ENCODE measurements at places on chromosomes 2 and 18.
A peak's percentile ranks its signal among the peaks of the same experiment; 100 is the strongest.

- DNase-seq: no peak
These were observed 198.9 kb downstream of the BCL2 start for GRCh38 chr18:63120620-63121019.

GRCh38 chr2:1584051-1584531 is 160.2 kb downstream of the PXDN start:
- no peak for DNase-seq

DNA sequence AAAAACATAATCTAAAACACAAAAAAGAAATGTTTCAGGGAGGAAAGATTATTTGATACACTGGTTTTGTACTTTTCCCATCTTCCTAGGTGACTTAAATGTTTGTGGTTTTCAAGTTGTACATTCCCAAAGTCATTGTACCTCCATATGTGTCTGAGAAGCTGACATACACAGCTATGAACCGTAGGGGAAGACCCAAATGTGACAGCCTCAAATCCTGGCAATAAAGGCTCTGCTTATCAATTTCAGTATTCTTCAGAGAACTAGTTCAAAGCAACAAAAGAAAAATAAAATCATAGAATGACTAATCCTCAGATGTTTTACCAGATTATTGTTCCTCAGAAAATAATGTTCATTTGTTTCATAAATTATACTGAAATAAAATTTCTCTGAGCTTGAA is 2.5 kb downstream of the DYNC2LI1 start:
- no peak for DNase-seq

DNA sequence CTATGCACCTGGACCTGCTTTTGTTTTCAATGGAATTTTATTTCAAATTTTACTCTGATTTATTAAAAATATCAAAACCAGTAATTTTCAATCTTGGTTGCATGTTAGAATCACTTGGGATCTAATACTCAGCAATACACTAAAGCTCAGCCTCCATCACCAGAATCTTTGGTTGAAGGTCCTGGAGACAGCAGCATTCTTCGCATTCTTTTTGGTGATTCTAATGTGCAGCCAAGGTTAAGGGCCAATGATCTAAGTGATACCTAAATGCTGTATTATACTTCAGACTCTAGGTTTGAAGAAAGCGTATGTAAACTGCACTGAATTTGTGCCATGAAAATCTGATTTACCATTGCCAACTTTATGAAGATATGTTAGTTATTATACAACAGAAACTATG is 493.1 kb downstream of the XIRP2 start:
- no peak for DNase-seq

GRCh38 chr2:26993768-26994167 is 23.3 kb downstream of the MAPRE3 start:
- no peak for DNase-seq

GRCh38 chr2:9423922-9424272 is 443 bp downstream of the CPSF3 start:
- no peak for DNase-seq

DNA sequence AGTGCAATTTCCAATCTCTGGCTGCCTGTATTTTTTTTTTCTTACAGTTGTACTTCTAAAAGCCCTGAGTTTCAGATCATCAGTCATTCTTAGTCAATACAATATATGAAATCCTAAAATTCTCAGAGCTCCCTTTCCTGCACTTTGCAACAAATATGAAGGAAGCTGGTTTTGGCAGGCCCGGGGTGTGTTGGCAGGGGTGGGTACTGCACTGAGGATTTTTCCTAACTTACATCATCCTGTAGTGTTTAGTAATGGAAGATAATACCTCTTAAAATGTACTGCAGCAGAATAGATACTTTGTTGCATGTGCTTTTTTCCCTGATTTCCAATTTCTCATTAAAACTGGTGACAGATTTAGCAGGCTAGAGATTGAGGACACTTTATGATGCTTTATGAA is 374.6 kb downstream of the PTH2R start:
- no peak for DNase-seq

- no peak for DNase-seq
These were observed 9.8 kb upstream of the RAB17 start for GRCh38 chr2:237600205-237600846.

DNA sequence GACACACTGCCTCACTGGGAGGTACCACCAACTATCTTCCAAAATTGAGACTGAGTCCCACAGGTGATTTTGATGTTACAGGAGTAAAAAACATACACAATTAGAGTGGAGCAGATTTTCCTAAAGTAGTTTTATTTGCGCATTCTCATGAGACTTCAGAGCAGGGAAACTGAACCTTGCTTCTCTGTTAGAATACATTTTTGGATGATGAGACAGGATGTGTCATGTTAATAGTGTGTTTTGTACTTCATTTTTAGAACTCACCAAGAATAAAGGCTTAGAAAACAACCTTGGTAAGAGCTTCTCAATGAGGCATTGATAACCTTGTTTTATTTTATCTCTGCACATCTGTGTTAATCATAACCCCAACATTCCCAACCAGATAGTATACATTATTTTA is 310.2 kb upstream of the GALNT5 start:
- DNase-seq: no peak

DNA sequence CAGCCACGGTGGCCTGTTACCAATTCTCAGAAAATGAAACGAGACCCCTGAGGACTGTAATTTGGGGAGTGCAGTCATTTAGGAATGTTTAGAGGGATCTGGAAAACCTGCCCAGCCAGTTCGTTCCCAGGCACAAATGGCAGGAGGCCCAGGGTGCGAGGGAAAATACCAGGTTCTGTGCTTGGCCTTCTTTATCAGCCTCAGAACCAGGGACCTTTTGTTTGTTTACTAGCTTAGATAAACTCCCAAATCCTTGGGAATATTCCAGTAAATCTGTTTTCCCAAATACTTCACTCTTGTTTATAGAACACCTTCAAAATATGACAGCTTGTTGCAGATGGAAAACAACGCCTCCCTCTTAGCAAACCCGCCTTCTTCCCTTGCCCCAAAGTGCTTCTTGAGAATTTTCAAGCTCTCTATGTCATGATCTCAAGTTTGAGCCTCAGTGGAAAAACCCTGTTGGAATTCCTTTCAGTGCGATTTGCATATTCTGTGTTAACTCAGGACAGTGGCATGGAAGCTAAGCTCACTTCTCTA is 400.3 kb upstream of the SMIM21 start:
- no peak for DNase-seq

DNA sequence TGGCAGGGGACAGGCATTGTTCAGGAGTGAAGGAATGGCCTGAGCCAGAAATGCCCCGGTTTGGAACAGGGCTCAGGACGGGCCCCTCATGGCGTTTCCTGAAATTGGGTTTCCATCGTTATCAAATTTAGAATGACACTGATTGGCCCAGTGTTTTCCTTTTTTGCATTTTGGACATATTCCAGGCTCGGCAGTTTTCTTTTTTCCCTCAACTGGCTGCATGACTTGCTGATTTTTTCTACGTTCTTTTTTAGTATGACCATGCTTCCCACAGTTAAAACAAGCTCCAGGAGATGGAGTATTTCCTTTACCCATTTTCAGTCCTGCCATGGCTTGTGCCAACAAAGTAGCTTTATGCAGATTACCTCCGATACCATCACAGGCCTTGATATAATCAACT is 20.4 kb upstream of the LYG2 start:
- no peak for DNase-seq

- DNase-seq: no peak
These were observed 65.6 kb downstream of the NRP2 start for GRCh38 chr2:205747829-205748386.

- DNase-seq: no peak
These were observed 32.9 kb upstream of the EHBP1 start for GRCh38 chr2:62672601-62673000.

- DNase-seq: no peak
These were observed 2.0 kb upstream of the TEX44 start for GRCh38 chr2:231590614-231591013.

DNA sequence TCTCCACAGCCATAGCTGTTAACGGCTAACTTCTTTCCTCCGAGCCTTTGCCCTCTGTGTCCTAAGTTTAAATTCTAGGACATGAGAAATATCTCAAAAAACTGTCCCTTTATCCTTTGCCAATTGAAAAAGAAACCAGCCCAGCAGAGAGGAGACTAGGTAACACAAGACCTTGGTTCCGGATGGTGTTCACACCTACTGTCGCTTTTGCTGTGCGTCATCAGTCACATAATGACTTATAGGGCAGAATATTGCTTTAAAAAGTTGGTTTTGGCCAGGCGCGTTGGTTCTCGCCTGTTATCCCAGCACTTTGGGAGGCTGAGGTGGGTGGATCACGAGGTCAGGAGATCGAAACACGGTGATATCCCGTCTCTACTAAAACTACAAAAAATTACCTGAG is 66.2 kb downstream of the SP3 start:
- DNase-seq: no peak

GRCh38 chr2:6831229-6831628 is 34.5 kb downstream of the CMPK2 start:
- no peak for DNase-seq

DNA sequence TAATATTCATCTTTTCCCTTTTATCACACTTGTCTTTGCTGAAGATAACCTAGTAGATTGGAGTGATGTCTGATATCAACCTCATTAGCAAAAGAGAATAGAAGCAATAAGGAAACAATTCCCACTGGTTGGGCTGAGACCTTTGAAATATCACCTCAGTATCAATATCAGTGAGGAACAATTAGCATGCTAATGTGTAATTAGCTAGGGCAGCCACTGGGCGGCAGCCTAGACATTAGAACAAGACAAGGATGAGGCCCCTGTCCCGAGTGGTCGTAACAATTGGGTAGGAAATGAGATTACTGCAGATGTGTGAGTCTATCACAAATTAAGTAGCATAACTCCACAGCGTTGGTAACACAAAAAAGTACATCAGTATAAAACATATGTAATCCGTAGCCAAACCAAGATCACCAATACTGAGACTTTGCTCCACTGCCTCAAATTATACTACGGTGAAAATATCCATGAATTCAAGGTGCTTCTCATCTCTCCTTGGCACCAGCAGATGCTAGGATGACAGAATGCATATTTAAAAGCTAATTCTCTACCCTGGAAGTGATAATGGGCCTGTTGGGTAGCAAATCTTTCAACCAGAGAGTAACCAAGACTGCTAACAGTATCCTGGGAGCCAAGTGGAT is 99.1 kb downstream of the ALPK2 start:
- peak; percentile 52 for DNase-seq

DNA sequence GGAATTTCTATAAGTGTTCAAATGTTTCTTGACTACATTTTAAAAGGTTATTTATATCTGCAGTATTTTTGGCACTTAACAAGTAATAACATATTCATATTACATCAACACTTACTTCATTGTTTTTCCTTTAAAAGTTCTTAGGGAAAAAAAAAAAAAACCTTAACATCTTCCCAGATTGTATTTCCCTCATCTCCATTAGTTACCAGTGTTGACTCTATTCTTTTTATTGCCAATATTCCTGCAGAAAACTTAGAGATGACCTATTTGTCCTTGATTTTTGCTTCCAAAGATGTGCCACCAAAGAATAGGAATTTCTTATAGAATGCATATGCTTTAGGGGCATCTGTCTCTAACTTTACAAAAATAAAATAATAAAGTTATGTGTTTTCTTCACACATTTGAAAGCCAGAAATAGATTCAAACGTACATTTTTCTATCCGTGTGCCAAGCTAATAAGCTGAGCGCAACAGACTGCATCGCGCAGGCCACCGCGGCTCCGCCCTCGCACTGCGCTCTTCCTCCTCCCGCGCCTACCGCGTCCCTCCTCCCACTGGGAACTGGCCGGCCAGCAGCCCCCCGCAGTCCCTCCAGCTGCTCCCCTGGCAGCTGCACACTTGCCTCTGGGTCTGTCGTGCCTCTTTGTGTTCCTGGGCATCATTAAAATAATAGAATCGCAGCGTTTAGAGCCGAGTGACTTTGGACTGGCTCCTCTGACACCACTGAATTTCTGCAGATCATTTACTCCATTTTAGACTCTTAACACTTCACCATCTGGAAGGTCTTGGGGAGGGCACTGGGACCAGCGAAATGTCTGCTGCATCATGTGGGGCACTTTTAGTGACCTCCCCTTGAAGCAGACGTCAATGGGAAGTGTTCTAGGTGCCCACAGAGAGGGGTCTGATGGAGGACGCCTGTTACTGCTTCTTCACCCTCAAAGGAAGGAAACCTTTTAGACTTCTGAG is 21.2 kb upstream of the NAB1 start:
- DNase-seq: no peak

GRCh38 chr2:232587512-232587911 is 37.0 kb downstream of the EIF4E2 start:
- no peak for DNase-seq

GRCh38 chr2:148282201-148282600 is 261.3 kb downstream of the MBD5 start:
- no peak for DNase-seq

- no peak for DNase-seq
These were observed 24.8 kb downstream of the IGFBP2 start for GRCh38 chr2:216657980-216658379.

GRCh38 chr2:88081924-88082608 is 14.4 kb downstream of the SMYD1 start:
- no peak for DNase-seq

GRCh38 chr2:144460727-144461307 is 59.1 kb downstream of the ZEB2 start:
- no peak for DNase-seq

DNA sequence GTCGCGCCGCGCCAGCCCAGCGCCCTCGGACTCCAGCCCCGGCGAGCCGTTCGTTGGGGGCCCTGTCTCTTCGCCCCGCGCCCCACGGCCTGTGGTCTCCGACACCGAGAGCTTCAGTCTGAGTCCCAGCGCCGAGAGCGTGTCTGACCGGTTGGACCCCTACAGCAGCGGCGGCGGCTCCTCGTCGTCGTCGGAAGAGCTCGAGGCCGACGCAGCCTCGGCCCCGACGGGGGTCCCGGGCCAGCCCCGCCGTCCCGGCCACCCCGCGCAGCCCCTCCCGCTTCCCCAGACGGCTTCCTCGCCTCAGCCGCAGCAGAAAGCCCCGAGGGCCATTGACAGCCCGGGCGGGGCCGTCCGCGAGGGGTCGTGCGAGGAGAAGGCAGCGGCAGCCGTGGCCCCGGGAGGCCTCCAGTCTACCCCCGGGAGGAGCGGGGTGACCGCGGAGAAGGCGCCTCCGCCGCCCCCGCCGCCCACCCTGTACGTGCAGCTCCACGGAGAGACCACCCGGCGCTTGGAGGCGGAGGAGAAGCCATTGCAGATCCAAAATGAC is 1.4 kb downstream of the PHLPP1 start:
- no peak for DNase-seq

DNA sequence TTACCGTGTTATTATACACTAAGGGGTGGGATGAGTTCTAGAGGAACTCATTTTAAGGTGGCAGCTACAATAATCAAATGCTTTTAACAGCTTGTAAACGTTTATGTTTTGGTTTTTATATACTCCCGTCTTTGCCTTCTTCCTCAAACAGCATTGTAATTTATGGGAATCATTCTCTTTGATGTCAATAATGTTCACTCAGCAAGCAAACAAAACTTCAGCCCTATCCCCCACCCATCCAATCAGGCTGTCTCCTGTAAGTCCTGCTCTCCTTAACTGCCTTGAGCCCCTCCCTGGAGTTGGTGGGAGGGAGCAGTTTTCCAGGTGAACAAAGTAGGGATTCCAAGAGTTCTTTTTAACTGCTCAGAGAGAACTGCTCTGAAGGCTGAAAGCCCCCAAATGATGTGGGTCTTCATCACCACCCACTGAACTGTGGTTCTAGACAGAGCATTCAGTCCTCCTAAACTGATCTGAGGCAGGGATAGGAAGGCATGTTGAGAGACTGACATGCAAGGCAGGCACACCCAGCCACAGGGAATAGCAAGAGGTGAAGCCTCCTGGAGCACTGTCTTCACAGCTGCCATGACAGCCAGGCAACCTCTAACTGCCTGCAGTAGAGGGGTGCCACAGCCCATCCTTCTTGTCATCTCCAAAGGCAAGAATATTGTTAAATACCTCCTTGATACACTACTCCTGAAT is 17.5 kb downstream of the MYO5B start:
- DNase-seq: no peak

GRCh38 chr2:16861111-16861510 is 195.5 kb upstream of the CYRIA start:
- no peak for DNase-seq
